Right lung (tissue), 10 donors: ENCODE measurements at places on chromosomes 1 and 21. TPM values are rescaled to one million over a fixed set of nuclear protein-coding genes. Genes with fewer than 3 reads are reported as not detected.

The HENMT1 gene
- polyA plus RNA-seq = 14.8 TPM

The ARHGEF19 gene
- 43.0 TPM for polyA plus RNA-seq

DNA sequence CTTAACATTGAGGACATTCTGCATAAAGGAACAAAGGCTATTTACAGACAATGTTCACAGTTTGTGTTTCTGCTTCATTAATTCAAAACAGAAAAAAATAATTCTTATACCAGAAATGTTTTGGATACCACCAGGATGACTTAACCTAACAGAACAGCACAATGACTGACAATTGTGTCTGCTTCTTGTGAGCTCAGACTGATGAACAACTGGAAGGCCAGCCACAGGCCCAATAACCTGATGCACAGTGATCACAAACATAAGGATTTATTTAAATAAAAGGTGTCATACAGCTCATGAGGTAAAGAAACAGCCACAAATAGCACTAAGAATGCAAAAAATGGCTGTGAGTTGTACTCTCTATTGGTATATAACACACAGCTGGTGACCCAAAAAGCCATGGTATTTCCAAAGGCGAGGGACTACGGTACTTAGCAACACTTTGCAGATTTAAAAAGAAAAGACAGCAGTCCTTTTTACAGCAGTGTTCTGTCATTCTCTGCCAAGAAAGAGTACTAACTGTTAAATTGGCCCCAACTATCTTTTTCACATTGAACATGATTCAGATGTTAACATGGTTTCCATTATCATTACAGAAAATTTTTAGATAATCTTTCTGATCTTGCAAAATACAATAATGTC lies 32.1 kb upstream of the DDAH1 start:
- DNase-seq = peak; percentile 35

The RPTN gene
- not detected for polyA plus RNA-seq

The ZBTB7B gene
- polyA plus RNA-seq = 15.3 TPM

GRCh38 chr1:37128091-37128490 lies 93.8 kb upstream of the GRIK3 start:
- no peak for DNase-seq

GRCh38 chr1:45952072-45952471 lies 148.7 kb downstream of the MAST2 start:
- DNase-seq = no peak

The PRR9 gene
- polyA plus RNA-seq = not detected
